ENCODE measurements at places on chromosomes 5 and 9.

DNA sequence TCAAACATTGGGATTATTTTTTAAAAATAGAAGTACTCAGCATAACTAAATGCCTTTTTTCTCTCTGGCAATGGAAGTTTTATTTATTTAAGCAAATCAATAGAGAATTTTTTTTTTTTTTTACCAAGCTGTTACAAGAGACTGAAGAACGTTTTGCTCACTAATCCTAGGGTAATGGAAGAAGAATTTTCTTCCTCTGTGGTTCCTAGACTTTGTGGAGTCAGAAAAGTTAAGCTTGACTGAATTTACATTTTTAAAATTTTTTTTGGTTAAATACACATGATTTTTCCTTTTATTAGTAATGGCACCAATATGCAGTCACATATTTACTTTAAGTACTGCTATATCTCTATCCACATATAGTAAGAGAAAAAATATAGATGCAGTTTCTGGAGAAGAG, 189.8 kb downstream of the PCSK1 start:
- no peak for DNase-seq

DNA sequence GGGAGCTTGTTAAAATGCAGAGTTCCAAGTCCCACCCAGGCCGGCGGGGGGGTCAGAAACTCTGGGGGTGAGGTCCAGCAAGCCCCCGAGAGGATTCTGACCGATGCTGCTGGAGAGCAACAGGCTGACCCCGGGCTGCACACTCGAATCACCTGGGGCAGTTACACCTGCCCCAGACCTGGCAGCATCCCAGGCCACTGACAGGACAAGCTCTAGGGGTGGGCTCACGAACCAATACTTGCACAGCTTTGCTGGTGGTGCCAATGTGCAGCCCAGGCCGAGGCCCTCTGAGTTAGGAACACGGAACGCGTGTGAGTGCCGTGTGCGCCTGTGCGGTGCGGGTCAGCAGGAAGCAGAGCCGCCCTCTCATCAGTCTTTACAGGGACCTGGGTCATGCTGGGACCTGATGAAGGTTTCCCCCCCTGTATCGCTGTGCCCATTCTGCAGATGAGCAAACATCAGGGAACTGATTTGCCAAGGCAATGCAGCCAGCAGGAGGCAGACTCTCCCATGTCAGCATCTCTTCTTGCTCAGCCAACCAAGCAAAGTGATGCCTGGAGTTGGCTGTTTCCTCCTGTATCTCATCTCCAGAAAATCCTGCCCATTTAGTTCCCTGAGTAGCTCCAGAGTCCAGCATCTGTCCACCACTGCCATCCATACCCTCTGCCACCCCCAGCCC, 16.3 kb downstream of the FAM163B start:
- DNase-seq = peak; percentile 17

GRCh38 chr5:5619546-5619945, 197.1 kb downstream of the ICE1 start:
- no peak for DNase-seq

GRCh38 chr5:73812962-73813588, 187.1 kb downstream of the ARHGEF28 start:
- DNase-seq = no peak

GRCh38 chr5:174204535-174205313, 159.2 kb downstream of the NSG2 start:
- DNase-seq = no peak

- DNase-seq = no peak
These were observed 1351.3 kb upstream of the NUDT12 start for GRCh38 chr5:104913841-104914281.

DNA sequence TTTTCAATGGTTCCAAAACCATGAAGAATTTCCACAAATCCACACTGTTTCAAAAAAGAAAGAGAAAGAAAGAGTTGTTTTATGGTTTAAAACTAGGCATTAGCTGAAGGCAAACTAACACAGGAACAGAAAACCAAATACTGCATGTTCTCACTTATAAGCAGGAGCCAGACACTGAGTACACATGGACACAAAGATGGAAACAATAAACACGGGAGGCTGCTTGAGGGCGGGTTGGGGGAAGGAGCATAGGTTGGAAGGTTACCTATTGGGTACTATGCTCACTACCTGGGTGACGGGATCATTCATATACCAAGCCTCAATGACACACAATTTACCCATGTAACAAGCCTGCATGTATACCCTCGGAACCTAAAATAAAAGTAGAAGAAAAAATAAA, 45.0 kb downstream of the SEMA6A start:
- no peak for DNase-seq

- no peak for DNase-seq
These were observed 56.6 kb downstream of the HSD17B3 start for GRCh38 chr9:96245399-96245798.

- DNase-seq = no peak
These were observed 46.1 kb upstream of the PPARGC1B start for GRCh38 chr5:149683964-149684363.

GRCh38 chr9:121999556-121999955, 93.6 kb downstream of the TTLL11 start:
- no peak for DNase-seq

DNA sequence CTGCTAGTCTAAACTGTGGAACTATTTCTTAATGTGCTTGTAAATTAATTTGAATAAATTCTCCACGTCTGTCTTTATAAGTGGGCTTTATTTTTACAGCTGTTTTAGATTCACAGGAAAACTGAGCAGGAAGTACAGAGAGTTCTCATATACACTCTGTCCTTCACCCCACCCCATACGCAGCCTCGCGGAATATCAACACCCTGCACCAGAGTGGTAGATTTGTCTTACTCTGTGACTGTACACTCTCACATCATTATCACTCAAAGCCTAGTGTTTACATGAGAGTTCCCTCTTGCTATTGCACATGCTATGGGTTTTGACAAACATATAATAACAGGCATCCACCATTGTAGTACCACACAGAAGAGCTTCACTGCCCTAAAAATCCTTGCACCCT, 179.7 kb upstream of the DAB2 start:
- no peak for DNase-seq

DNA sequence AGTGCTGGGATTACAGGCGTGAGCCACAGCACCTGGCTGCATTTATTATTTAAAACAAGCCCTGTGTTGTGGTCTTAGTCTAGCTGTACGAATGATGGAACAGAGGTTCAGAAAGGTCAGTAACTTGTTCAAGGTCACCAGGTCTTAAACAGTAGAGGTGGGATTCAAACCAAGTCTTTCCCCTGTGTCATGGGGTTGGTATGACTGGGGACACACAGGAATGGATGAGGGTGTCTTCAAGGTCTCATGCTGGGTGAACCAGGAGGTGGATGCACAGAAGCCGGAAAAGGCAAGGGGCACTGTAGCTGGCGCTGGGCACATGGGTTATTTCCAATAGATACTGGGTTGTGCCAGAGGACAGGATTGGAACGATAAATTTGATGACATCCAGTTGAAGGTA, 32.2 kb upstream of the TJP2 start:
- DNase-seq = no peak

- DNase-seq = no peak
These were observed 3.0 kb upstream of the TUBB4B start for GRCh38 chr9:137237759-137238726.

DNA sequence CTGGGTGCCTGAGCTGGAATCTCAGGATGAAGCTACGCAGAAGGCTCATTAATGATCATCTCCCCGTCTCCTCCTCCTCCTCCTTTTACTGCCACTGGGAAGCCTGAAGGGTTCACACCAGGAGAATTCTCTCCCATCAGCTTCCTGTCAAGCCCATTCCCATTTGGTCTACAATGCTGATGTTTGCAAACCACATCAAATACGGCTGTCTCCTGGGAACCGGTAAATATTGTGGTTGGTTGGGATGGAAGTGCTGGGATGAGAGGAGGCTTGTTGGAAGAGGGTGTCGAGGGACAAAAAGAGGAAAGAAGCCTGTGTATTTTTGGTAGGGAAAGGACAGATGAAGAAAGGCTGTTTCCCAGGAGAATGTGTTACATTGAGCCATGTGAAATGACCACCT, 13.2 kb upstream of the S1PR3 start:
- no peak for DNase-seq

DNA sequence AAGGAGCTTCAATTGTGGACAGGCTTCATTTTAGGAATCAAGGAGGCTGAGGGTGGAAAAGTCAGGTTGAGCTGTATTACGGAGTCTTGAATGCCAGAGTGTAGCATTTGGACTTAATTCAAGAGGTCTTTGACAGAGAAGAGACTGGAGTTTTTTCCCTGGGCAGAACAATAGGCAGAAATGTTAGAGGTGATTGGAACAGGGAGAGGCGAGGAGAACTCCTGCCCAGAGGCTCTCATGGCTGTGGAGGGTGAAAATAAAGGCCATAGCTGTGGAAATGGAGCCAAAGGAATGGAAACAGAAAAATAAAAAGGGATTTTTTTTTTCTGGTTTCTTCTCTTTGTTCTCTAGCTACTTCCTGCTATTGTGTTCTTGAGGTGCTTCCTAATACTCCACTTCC, 3.7 kb upstream of the IFNB1 start:
- no peak for DNase-seq

DNA sequence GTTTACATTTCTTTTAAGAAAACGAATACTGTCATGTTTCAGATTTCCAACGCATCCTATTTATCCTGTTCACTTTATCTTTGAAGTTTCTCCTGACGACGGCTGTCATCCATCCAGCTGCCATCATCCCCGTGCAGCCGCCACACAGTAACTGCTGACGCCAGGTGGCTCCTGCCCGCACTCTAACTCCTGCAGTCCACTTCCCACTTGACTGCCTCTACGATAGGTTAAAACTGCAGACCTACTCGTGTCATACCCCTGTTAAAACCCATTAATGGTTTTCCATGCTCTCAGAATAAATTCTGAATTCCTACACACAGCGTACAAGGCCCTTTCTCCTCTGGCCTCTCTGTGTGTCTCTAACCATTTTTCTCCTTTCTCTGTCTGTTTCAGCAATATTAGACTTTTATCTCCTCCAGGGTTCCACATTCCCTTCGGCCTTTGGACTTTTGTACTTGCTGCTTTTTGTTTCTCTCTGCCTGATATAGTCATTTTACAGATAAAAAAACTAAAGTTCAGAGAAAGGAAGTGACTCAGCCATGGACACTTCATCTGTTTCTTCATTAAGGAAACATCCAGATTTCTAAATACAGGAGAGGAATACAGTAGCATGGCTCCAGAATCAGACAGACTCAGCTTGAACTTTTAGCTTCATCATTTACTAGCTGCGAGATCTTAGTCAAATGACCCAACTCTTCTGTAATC, 84.9 kb downstream of the ADAMTS12 start:
- DNase-seq = no peak

- no peak for DNase-seq
These were observed 375.0 kb downstream of the TMEM232 start for GRCh38 chr5:110351430-110351829.

GRCh38 chr5:97100476-97100875, 41.9 kb downstream of the LIX1 start:
- no peak for DNase-seq

GRCh38 chr5:165620394-165620793, 2115.0 kb downstream of the MAT2B start:
- DNase-seq = no peak

DNA sequence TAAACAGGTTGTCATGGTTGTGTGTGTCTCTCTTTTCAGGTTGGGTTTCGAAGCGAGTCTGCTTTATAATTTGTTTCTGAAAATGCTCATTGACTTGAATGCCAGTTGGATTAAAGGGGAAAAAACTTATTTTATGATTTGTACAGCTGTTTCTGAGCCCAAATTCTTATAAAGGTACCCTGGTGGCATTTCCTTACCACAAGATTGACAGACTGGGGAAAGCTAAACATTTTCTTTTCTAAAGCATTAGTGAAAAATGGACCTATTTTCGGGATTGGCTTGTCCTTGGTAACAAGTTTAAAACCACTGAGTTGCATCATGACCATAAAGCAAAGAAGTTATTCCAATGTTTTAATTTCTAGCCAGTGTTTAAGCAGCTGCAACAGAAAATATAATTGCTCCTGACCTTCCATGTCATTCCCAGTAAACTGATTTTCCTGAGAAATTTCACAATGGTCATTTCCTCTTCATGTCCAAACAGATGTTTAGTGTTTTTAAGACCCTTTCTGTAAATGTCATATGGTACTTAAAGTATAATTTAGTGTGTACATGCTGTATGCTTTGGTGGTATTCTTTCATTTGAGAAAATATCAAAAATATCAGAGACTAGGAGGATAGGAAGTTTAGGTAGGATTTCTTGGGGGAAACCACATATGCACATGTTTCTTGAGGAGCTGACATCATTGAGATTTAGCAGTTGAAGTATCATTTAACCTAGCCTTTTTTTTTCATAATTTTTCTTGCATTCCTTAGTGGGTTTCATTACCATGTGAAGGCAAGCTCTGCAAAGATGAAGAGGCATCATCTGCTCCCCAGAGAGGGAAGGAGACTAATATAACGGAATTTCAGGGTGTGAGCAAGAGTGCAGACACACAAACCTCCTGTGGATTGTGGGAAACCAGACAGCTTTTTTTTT, 667.1 kb upstream of the RGMB start:
- DNase-seq = no peak

GRCh38 chr9:83219154-83219923, 156.4 kb upstream of the RASEF start:
- DNase-seq = no peak

DNA sequence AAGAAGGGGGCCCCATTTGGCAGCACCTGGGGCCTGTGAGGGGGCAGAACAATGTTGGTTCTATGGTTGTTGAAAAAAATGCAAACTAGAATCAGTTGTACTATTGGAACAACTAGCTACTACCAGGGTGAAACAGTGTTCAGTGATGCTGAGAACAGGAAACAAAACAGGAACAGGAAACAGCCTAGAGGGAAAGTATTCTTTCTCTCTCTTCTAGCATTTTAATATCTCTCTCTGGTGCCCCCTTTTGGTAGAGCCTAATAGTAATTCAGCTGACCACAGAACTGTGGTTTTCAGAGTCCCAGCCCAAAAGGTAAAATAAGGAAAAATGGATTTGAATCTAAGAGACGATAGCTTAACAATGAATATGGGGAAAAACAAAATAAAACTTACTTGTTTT, 138.0 kb upstream of the KCNN2 start:
- no peak for DNase-seq

DNA sequence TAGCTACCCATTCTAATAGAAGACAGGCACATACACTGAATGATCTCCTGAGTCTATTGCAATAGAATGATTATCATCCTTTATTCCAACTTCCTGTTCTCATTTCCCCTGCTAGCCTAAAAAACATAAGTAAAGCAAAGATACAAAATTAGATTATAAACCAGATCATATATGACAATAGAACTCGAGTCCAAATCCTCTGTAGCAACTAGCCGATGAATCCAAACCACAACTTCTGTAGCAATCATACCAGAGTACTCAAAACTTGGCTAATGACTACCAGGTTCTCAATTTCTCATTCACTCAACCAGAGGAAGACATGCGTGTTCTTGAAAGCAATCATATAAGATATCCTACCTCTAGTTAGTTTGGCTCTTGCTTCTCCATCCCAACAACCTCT, 622.1 kb downstream of the PSAT1 start:
- no peak for DNase-seq

DNA sequence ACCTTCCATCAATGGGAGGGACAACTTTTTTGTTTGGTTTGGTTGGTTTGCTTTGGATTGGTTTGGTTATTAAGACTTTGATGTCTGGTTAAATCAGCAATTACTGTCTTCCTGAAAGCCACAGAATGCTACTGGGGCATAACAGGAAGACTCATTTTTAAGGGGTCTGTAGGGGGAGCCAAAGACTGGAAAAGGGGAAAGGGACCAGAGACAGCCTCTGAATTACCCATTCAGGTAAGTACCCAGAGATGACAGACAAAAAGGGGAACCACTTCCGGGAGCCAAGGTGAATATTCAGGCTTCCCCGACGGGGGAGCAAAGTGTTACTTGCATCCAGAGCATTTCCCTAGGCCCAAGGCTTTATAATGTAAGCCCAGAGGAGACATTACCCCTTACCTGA, 4.6 kb upstream of the FEM1C start:
- no peak for DNase-seq

GRCh38 chr5:143653256-143653655, 158.7 kb upstream of the HMHB1 start:
- DNase-seq = no peak
